ENCODE measurements at places on chromosomes 2 and 18.

DNA sequence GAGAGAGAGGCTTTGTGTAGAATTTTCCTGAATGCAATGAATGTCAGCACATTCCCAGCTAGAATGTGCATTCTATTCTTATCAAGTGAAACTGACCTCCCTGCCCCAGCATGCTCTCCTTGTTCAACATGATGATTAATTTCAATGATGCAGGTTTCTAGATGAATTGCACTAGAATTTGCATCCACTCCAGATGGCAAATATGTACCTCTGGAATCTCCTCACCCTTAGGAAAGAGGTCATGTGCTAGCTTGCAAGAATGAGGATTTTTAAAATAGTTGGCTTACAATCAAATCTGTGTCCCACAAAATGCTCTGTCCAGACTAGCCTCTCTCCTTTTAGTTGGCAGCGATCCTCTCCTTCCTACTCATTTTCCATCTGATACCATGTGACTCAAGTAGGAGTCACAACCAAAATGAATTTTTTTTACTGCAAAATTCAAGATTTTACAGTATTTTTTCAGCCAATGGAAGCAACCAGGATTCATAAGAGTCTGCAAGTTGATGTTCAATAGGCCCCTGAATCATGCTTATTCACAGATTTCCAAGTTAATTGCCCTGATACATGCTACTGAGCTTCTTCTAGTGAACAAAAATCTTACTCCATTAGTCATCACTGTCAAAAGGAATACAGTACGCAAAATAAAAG, 21.0 kb upstream of the STAT4 start:
- no peak for DNase-seq

GRCh38 chr18:46660957-46661749, 4.1 kb upstream of the LOXHD1 start:
- DNase-seq = no peak

DNA sequence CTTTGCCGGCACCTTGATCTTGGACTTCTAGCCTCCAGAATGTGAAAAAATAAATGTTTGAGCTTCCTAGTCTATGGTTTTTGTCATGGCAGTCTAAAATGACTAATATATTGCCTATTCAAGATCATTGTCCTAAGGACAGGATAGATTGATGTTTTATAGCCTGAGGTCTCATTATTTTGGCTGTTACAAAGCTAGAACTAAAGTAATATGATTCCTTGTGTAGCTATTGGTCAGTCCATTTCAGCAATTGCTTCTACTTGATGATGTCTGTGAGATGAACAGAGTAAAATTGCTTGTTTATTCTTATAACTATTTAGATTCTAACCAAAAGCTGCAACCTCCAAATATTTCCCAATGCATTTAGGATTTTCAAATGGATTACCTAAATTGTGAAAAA, 145.0 kb downstream of the HRH4 start:
- DNase-seq = no peak

DNA sequence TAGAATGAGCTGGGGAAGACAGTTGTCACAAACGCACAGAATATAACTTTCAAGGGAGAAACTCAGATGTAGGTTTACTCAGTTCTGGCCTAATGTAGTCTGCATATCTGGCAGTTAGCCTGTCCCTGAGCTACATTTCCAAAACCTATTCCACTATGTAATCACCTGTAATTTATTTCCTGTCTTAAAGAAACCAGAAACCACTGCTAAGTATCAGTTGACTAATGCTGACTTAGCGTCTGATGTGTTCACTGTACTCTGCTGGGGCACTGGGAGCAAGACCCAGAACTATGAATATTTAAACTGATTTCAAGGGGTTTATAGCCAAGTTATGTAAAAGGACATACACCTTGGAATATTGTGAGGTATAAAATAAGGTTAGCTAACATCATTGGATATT, 1995.2 kb upstream of the PIK3C3 start:
- no peak for DNase-seq

- DNase-seq = no peak
Observed at GRCh38 chr18:10030816-10031541, 117.2 kb downstream of the VAPA start.

DNA sequence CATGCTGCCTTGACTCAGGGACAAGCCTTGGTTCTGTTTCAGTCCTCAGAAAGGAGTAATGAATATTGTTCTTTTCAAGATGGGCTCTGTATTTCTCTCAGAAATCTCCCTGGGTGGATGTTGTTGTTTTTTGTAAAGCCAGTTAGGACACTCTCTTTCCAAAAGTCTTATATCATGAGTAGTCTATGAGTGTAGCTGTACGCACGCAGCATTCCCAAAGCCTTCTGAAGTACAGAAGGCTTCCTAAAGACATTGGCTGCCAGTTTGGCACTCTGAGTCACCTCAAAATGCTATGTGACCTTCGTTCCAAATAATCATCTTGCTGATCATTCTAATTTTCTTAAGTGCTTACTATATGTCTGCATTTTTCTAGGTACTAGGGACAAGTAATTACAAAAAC, 16.7 kb upstream of the GTF2A1L start:
- DNase-seq = no peak
